Activated CD4-positive, CD25-positive, alpha-beta regulatory T cell (primary cell): ENCODE measurements at places on chromosomes 12 and 14.

- no peak for DNase-seq
Observed at GRCh38 chr12:49578471-49579112, 10.7 kb upstream of the MCRS1 start.

GRCh38 chr12:16329594-16329993 lies 17.9 kb upstream of the MGST1 start:
- no peak for DNase-seq

DNA sequence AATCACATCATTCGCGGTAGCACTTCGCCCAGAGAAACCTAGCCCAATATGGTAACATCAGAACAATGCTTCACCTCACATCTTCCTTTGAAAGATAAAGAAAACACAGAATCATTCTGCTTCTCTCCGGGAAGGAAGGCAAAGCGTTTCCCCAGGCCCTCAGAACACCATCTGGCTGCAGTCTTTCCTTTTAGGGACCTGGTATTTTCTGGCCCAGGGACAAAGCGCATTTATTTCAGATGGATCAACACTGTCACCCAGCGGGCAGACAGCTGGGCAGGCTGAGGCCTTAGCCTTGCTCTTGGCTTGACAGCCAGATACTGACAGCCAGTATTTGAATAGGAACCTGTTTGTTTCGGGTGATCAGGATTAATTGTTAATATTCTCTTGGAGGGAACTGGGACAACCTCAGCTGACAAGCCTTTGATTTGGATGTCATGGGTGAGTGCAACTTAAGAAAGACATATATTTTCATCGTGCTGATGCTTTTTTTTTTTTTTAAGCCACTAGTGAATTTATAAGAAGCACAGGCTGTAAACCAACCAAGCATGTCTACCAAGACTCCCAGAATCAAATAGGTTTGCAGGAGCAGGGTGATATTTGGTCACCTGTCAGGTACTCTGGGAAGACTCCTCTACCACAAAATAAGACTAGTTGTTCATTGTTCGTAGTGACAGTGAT lies 118.9 kb downstream of the VEZT start:
- no peak for DNase-seq

DNA sequence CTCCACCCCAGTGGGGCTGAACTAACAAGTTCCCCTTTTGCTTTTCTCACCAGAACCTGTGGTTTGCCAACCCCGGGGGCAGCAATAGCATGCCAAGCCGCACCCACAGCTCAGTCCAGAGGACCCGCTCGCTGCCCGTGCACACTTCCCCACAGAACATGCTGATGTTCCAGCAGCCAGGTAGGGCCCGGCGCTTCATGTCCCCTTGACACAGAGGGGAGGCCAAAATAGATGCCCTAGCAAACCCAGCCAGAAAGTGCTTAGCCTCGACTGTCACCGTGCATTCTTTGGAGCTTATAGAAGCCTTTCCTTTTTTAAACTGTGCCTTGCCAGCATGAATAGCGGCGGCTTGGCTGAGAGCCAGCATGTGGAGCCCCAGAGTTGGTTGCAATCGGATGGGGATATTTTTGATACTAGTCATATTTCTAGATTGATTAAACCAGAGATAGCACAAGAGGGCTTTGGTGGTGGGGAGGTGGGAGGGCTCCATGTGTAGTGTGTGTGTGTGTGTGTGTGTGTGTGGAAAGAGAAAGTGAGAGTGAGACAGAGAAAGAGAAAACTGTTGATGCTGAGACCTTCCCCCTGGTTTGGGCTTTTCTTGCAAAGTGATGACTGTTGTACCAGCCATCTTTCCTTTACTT lies 126.1 kb downstream of the GCH1 start:
- DNase-seq = peak; percentile 20

DNA sequence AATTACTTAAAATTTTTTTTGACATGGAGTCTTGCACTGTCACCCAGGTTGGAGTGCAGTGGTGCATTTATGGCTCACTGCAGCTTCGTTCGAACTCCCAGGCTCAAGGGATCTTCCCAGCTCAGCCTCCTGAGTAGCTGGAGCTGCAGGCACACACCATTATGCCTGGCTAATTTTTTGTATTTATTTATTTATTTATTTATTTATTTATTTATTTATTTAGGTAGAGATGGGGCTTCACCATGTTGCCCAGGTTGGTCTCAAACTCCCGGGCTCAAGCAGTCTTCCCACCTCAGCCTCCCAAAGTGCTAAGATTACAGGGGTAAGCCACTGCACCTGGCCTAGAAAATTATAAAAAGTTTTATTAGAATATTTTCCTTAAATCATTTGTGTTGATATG lies 73.6 kb downstream of the DACT1 start:
- DNase-seq = no peak

DNA sequence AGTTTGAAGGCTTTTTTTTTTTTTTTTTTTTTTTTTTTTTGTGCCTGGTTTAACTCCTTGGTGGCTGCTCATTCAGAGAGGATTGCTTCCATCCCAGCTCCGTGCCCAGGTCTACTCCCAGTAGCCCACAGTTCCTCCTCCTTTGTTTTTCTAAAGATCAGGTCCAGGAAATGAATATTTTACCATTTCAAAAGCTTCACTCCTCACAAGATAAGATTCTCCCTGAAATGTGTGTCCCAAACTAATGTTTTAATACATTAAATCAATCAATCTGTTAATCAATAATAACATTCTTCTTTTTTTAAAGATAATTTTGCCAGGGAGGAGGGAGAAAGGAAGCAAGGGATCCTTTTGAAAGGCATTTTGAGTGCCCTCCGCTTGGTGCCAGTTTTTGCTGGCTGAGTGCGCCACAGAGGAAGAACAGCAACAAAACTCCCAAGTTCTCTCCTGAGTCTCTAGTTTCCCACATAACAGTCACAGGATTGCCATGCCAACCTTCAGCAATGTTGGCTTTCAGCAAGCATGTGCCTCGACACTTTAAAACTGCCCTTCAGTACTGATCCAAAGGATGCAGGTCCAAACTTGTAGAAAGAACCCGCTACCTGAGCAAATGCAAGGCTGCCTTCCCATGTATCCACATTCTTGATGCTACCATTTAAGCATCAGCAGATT lies 99.2 kb downstream of the RMST start:
- no peak for DNase-seq

DNA sequence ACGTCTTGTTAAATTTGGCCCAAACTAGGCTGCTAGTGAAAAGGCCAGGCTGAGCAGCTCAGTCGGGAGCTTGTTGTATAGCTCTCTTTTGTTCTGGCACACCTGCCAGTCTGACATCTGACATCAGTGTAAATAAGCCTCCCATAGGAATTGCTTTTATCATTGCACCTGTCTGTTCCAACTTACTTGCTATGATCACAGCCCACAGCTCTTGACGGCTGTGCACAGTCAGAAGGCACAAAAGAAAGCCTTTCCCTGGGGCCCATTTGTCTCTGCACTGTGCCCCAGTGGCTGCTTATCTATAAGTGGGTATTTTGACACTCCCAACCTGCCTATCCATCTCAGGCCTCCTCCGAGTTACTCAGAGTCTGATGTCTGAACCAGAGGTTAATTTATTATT lies 324.5 kb downstream of the NUAK1 start:
- no peak for DNase-seq

- no peak for DNase-seq
Observed at GRCh38 chr12:113061061-113061694, 4.6 kb downstream of the DTX1 start.

DNA sequence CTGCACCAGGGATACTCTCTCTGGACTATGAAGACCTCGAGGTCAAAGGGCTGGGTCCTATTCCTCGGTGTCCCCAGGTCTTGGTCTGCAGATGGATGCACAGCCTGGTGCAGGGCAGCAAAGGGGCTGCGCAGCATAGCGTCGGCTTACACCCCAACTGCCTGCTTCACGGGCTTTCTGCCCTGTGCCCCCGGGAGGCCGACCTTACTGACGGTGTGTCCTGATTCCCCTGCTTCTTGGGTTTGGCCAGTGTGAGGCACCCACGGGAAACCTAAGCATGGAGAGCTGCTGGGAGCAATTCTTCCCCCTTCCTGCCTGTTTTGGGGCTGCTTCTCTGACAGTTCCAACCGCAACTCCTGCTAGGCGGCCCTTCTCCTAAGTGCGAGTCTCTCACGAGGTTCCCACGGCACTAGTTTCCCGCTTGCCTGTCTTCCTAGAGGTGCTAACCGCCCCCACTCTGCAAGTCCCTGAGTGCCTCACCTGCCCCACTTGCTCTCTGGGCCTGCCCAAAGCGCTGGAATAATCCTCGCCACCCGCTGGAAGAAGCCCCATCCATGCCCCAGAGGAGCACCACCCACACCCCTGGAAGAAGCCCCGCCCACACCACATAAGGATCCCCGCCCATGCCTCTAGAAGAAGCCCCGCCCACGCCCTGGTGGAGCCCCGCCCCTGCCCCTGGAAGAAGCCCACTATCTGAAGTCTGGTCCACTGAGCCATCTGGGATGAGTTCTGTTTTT lies 54.0 kb downstream of the PRIMA1 start:
- no peak for DNase-seq

- DNase-seq = no peak
Observed at GRCh38 chr12:121731473-121731872, 18.9 kb downstream of the TMEM120B start.
